Naive thymus-derived CD8-positive, alpha-beta T cell (primary cell): ENCODE measurements at places on chromosomes 7 and 10.

- no peaks in the 10 kb centered on the region for H3K4me1 ChIP-seq
- H3K4me3 ChIP-seq, result no peak overlapping the region
- H3K27ac ChIP-seq, result no peak overlapping the region
- DNase-seq, result no peak
Measured at GRCh38 chr7:46996972-46997371, 584.9 kb downstream of the TNS3 start.

- H3K4me1 ChIP-seq, result no peaks in the 10 kb centered on the region
- no peak overlapping the region for H3K27ac ChIP-seq
- no peak for DNase-seq
- no peak overlapping the region for H3K4me3 ChIP-seq
Measured at GRCh38 chr7:158651968-158652565, 52.5 kb downstream of the NCAPG2 start.

GRCh38 chr10:88090568-88091214 lies 227.3 kb downstream of the PTEN start:
- H3K4me3 ChIP-seq, result peak overlapping the region; percentile 52
- H3K36me3 ChIP-seq, result no peaks in the 10 kb centered on the region
- H3K27ac ChIP-seq, result peak overlapping the region; percentile 94

DNA sequence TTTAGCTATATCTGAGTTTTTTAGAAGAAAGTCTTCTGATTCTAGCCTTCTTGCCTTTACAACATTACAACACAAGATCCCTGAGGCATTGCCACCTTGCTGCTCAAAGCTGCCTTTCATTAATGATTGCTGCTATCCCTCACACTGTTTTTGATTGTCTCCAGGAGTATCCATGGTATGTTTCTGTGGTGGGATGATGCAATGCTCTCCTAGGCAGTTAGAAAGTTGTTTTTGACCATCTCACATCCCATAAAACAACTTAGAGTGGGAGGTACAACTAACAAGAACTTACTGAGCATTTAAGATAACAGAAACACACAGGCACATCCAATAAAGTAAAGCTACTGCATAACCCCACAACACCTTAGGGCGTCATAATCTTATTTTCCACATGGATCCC lies 1156.0 kb upstream of the LRRTM3 start:
- H3K27ac ChIP-seq, result no peak overlapping the region
- no peaks in the 10 kb centered on the region for H3K4me1 ChIP-seq
- no peaks in the 10 kb centered on the region for H3K36me3 ChIP-seq
- no peaks in the 10 kb centered on the region for H3K27me3 ChIP-seq
- H3K4me3 ChIP-seq, result no peak overlapping the region

- no peaks in the 10 kb centered on the region for H3K27me3 ChIP-seq
- no peak overlapping the region for H3K27ac ChIP-seq
- H3K36me3 ChIP-seq, result no peaks in the 10 kb centered on the region
- H3K4me3 ChIP-seq, result no peak overlapping the region
- no peaks in the 10 kb centered on the region for H3K4me1 ChIP-seq
Measured at GRCh38 chr10:111885919-111886318, 297.6 kb downstream of the GPAM start.
